Left forelimb (tissue), 1 donor: ENCODE measurements at places on chromosomes 7 and 10.

DNA sequence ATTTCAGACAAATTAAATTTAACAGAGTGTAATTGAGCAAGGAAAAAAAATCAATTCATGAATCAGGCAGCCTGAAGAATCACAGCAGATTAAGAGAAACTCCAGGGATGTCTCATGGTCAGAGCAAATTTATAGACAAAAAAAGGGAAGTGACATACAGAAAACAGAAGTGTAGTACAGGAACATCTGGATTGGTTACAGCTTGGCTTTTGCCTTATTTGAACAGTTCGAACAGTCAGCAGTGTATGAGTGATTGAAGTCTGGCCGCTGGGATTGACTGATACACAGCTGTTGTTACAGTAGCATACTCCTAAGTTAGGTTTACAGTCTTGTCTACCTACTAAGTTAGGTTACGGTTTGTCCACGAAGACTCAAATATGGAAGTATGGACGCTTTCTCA, 255.3 kb downstream of the HPSE2 start:
- no peak for DNase-seq

DNA sequence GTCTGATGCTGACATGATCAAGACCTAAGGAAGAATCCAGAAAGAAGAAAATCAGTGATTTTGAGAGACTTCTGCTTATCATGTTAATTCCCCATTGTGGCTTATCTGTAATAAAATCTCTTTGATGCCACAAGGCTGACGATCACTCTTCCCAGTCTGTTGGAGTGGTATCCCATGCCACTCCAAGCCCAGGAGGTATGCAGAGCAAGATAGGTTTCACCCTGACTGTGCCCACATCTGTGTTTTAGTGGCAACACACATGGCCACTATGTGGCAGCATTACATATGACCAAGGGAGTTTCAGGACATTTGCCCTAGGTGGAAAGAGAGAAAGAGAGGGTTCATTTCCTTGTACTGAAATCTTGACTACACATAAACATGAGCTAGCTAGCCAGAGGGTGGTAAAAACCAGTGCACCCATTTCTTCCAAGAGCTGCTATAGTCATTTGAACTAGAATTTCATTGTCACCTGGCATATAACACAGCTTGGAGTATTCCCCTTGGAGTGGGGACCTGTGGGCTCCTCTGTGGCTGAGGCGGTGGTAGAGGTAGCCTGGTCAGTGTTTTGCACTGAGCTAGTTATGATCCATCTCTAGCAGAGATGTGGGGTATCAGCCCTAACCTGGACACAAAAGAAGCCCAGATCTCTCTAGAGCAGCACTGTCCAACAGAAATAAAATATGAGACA, 20.8 kb downstream of the LAMB4 start:
- no peak for DNase-seq

DNA sequence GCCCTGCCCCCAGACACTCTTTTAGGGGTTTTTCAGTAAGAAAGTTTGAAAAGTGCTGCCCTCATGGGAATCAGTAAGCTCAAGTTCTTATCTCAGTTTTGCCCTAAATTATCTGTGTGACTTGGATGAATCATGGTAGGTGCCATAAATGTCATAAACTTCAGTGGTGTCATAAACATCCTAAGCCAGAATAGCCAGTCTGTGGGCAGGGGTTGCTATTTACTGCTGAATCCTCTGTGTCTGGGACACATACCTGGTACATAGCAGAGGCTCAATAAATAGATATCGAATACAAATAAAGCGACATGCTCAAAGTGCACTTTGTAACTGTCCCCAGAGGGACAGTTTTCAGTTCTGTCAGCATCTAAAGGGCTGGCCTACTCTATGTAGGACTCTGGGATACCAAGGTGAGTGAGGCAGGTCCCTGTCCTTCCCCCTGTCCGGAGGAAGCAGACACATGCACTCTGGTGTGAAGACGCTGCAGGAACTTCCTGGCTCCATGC, 502.1 kb downstream of the RPS24 start:
- peak; percentile 14 for DNase-seq

DNA sequence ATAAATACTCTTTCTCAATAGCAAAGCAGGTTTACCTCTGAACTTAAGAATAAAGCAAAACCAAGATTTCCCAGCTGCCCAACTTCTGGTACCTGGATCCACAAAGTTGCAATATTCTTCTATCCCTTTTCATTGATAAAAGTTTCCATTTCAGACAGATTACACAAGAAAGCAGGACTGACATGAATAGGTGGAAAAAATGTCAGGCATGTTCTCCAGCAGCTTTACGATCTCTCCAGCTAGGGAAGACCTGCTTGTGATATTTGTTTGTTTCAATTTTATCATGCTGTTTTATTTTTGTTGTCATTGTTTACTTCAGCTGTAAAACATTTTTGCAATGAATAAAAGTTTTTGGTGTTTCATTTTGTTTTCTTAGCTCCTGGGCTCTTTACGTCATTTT, 9.0 kb downstream of the RGS10 start:
- DNase-seq, result no peak

DNA sequence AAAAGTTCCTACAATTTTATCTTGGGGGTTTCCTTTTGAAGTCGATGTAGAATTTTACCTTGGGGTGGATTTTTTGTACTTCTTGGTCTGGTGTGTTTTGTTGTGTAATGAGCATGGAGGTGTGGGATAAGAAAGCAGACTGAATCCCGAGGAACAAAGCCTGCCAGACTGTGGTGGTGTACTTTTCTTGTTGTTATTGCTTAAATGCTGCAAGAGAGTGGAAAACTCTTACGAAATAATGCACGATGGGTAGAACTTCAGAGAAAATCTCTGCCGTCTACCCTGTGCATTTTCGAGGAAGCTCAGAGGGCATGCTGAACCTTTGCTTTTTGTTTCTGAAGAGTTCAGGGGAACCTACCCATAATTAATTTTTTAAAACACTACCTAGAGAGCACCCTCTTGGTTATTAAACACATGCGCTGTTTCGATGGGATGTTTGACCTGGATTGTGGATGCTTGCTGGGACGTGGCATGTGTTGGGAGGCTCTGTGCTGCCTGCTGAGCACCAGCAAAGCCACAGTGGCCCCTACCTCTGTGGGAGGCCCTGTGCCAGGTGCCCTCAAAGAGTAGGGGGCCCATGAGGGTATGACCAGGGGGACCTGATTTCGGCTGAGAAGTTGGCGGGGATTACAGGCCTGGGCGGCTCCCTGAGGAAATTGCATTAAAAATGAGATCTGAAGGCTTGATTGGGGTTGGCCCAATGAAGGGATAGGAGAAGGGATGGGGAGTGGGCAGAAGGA, 94.1 kb downstream of the TCF7L2 start:
- DNase-seq, result no peak

- DNase-seq, result no peak
Observed at GRCh38 chr10:126736727-126737126, 66.2 kb upstream of the C10orf90 start.
